ENCODE measurements at places on chromosomes 11 and 22. TPM values are rescaled to one million over a fixed set of nuclear protein-coding genes. Genes with fewer than 3 reads are reported as not detected.

PHLDB1 gene
- 185 TPM for polyA plus RNA-seq

TEX54 gene
- polyA plus RNA-seq, result 0.65 TPM

- no peak for DNase-seq
Measured at GRCh38 chr11:44833877-44834452, 107.2 kb downstream of the TSPAN18 start.

- DNase-seq, result no peak
Measured at GRCh38 chr22:37054056-37054395, 2.5 kb downstream of the KCTD17 start.

- DNase-seq, result no peak
Measured at GRCh38 chr11:115244296-115244695, 259.9 kb downstream of the CADM1 start.

MUC2 gene
- 0.03 TPM for polyA plus RNA-seq

- DNase-seq, result peak; percentile 85
Measured at GRCh38 chr11:61161190-61162091, at the start of gene VPS37C. Gene VPS37C (minus strand): TSS chr11:61161426. CDS start chr11:61138829, 22,597 bp downstream.

DNA sequence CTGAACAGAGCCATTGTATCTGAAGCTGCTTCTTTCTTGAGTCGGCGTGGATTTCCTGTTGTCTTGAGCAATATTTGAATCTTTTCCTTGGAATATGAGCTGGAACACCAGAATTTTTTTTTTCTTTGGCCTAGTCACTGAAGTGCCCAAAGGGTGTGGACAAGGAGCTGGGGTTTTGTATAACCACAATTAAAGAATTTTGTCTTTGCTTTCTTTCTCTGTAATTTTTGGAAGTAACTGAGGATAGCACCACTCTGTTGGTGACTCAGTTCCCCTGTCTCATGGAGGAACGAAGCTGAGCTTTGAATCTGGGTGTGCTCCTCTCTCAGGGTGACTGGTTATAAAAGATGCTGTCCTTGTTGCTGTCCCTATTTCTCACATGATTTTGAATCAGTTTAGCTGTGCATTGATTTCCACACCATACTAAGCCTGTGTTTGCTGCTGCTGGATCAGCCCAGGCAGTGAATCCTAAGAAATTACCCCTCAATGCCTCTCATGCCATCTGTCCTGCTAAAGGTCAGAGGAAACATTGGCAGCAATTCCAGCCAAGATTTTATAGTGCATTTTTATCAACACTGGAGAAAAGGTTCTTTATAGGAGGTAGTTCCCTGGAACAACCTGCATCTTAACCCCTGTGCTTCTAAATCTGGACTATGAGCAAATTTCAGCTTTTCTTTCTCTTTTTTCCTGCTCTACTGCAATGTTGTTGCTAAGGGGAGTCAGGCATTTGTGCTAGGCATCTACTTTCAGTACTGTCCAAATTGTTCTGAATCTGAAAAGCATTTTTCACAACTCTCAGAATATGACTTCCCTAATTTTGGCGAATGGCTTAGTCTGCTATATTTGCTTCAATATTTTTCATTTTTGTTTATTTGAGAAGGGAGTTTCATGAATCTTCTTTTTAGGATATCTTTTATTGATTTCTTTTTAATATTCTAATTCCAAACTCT is 540.8 kb downstream of the SOX6 start:
- DNase-seq, result no peak

CRYBA4 gene
- polyA plus RNA-seq, result not detected

GRCh38 chr22:21448627-21449416 is 18.4 kb upstream of the TMEM191C start:
- no peak for DNase-seq

All from renal pelvis (tissue), 12 donors.